ENCODE measurements at places on chromosomes 4 and X.

- no peak for DNase-seq
These were observed 138.4 kb downstream of the COL25A1 start for GRCh38 chr4:109164011-109164410.

DNA sequence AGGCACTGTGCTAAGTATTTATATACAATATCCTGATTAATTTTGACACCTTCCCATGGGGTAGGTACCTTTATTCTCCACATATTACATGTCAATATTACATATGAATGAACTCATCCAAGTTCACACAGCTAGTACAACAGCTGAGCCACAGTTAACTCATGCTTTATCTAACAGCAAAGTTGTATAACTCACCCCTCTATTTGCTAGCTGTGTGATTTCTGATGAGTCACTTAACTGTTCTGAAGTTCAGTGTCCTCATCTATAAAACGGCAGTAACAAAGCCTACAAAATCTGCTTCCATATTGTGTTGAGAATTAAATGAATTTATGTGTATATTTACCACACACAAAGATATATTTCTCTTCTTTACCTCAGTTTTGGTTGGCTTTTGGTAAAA is 48.2 kb upstream of the KDR start:
- DNase-seq = no peak

GRCh38 chrX:39652336-39652735 is 445.4 kb downstream of the BCOR start:
- DNase-seq = no peak

- no peak for DNase-seq
These were observed 952.9 kb downstream of the FAT4 start for GRCh38 chr4:126267689-126268088.

GRCh38 chr4:166594326-166594946 is 639.9 kb downstream of the SPOCK3 start:
- DNase-seq = no peak
